ENCODE measurements at places on chromosomes 6 and 20.

DNA sequence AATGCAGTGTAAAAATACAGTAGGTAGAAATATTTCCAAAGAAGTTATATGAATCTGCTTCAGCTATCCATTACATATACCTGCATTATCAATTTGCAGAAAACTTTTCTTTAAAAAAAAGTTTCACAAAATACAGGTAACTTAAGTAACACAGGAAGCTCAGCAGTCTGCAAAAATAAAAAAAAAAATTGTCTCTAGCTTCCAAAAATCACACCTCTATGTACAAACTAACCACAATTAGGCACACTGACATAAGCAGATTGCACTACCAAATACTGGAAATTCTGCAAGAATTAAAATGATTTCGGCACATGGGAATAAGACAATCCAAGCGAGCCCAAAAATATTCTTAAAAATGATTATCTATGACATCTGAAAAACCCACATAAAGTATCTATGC lies 41.2 kb downstream of the ME1 start:
- no peak for DNase-seq

- no peak for DNase-seq
Observed at GRCh38 chr6:111805511-111806164, 67.6 kb downstream of the FYN start.

GRCh38 chr6:72724545-72724944 lies 102.7 kb downstream of the KCNQ5 start:
- DNase-seq = no peak

- DNase-seq = no peak
Observed at GRCh38 chr6:128403618-128404444, 116.6 kb downstream of the PTPRK start.

- no peak for DNase-seq
Observed at GRCh38 chr6:108437821-108438220, 122.9 kb upstream of the FOXO3 start.

GRCh38 chr20:62676976-62677375 lies 31.7 kb upstream of the NTSR1 start:
- DNase-seq = no peak

- DNase-seq = no peak
Observed at GRCh38 chr6:114108119-114109002, 137.4 kb upstream of the HDAC2 start.

- no peak for DNase-seq
Observed at GRCh38 chr20:7189231-7189630, 421.7 kb downstream of the BMP2 start.

DNA sequence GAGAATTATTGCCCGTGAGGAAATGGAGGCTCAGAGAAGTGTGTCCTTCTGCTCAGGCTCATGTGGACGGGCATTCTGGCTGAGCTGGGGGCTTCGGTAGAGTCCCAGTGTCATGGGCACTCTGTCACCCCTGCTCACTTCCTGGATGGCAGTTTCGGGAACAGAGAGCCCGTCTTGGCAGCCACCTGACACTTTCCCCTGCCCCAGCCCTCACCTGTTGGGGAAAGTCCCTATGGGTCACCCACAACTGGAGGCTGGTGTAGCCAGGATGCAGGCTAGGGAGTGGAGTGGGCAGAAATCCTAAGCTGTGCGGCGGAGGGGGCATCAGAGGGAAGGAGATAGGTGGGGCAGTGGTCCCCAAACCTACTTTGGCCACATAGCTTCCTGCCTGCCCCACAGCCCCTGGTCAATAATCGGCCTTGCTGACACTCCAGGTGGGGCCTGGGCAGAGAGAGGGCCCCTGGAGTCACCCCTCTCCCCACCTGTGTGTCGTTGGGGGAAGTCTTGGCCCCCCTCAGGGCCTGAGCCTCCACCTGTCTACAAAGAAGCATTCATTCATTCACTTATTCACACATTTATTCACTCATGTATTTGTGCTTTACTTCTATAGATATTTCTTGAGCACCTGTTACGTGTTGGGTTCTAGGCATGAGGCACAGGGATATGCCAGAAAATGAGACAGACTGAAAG lies 40.5 kb downstream of the SNAI1 start:
- no peak for DNase-seq

GRCh38 chr6:142706210-142706609 lies 238.8 kb downstream of the HIVEP2 start:
- no peak for DNase-seq

- DNase-seq = no peak
Observed at GRCh38 chr6:153073841-153074240, 57.2 kb downstream of the RGS17 start.
